Muscle of leg (tissue), 16 donors: ENCODE measurements at places on chromosomes 3 and 15. TPM values are rescaled to one million over a fixed set of nuclear protein-coding genes. Genes with fewer than 3 reads are reported as not detected.
A peak's percentile ranks its signal among the peaks of the same experiment; 100 is the strongest.

DNA sequence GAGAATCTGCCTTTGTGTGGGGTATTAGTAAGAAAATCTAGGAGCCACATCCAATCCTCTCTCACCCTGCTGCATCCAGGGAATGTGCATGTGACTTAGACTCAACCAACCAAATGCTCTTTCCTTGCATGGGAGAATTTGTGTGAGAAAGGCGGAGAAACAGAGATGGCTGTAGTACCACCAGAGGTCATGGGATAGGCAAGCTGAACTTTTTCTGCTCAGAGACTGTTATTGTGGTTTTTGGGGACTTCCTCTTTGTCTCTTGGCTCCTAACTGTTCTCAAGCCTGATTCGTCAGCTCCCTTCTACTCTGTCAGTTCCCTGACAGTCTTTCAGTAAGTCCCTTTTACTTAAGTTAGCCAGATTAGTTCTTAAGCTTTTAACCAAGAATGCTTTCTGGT lies 2.6 kb upstream of the ZSCAN2 start:
- H3K36me3 ChIP-seq, result no peaks in the 10 kb centered on the region
- peak; percentile 69 for DNase-seq
- H3K27me3 ChIP-seq, result no peaks in the 10 kb centered on the region

GRCh38 chr3:186038360-186038759 lies 70.5 kb downstream of the ETV5 start:
- peaks cover 2% of the 10 kb centered on the region for H3K4me1 ChIP-seq
- no peaks in the 10 kb centered on the region for H3K36me3 ChIP-seq
- no peak overlapping the region for H3K27ac ChIP-seq
- H3K4me3 ChIP-seq, result no peak overlapping the region

GRCh38 chr3:43399034-43399433 lies 112.7 kb downstream of the SNRK start:
- H3K4me3 ChIP-seq, result no peak overlapping the region
- H3K36me3 ChIP-seq, result no peaks in the 10 kb centered on the region
- no peaks in the 10 kb centered on the region for H3K27me3 ChIP-seq
- no peak for DNase-seq
- peaks cover 10% of the 10 kb centered on the region for H3K4me1 ChIP-seq

GRCh38 chr15:32991619-32992111 lies 202.8 kb downstream of the FMN1 start:
- no peak overlapping the region for H3K4me3 ChIP-seq
- no peaks in the 10 kb centered on the region for H3K4me1 ChIP-seq
- no peaks in the 10 kb centered on the region for H3K27me3 ChIP-seq
- peak; percentile 57 for DNase-seq

DNA sequence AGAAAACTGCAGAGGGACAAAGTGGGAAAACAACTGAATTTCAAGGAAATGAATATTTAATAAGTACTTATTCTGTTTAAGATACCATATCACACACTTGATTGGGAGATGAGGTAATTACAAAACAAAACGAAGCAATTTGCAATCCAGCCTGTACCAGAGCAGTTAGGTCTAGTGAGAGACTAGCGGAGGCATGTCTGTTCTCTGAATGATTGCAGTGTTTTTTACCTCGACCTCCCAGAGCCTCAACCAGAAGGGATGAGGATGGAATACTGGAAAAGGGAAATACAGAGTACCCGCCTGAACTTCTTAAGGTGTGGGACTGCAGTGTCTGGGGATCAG lies 59.5 kb downstream of the PIK3CB start:
- peaks cover 22% of the 10 kb centered on the region for H3K4me1 ChIP-seq
- H3K36me3 ChIP-seq, result no peaks in the 10 kb centered on the region
- H3K27me3 ChIP-seq, result no peaks in the 10 kb centered on the region
- DNase-seq, result no peak
- peak overlapping the region; percentile 89 for H3K27ac ChIP-seq
- no peak overlapping the region for H3K4me3 ChIP-seq

DNA sequence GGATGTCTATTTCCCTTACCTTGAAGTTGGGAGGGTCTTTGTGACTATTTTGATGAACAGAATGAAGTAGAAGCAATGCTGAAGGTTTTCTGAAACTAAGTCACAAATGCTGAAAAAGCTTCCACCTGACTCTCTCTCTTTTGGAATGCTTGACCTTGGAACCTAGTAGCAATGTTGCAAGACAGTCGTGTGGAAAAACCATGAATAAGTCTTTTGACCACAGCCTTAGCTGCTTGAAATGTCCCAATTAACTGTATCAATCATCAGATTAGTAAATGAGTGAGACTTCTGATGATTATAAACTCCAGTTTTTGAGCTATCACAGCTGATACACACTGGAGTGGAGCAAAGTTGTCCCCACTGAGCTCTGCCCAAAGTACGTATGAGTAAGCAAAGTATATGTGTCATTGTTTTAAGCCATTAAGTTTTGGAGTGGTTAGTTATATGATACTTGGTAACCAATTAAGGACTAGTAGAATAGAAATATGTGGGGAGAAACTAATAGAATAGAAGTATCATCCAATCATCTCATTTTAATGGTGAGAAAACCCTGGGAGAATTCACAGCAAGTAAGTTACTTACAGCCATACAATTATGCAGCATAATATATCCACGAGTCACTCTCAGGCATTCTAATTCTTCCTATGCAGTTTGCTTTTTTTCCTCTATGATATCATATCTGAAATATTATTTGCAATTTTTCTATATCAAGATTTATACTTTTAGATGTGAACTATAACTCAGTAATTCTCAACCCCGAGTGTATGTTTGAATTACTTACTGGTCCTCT lies 1010.6 kb downstream of the ROBO2 start:
- H3K27me3 ChIP-seq, result no peaks in the 10 kb centered on the region
- no peaks in the 10 kb centered on the region for H3K36me3 ChIP-seq
- no peak overlapping the region for H3K27ac ChIP-seq
- no peak overlapping the region for H3K4me3 ChIP-seq

- peak; percentile 76 for DNase-seq
- no peaks in the 10 kb centered on the region for H3K4me1 ChIP-seq
- H3K36me3 ChIP-seq, result no peaks in the 10 kb centered on the region
- H3K27me3 ChIP-seq, result no peaks in the 10 kb centered on the region
These were observed 92.9 kb downstream of the MCTP2 start for GRCh38 chr15:94324117-94324826.

DNA sequence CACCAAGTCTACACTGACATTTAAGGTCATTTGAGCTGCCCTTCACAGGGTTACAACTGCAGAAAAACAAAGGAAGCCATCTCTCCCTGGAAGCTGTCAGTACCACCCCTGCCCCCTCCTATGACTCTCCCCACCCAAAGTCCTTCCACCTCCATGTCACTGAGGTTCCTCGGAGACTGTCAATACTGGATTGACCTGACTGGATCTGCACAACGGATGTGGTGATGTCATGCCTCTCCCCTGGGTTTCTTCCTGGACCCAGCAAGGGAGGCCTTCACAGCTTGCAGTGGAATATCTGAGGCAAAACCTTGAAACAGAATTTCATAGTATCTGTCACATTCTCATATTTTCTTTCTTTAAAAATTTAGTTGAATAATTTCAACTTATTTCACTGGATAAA lies 153.5 kb downstream of the CLSTN2 start:
- peaks cover 1% of the 10 kb centered on the region for H3K27me3 ChIP-seq
- no peak overlapping the region for H3K4me3 ChIP-seq
- H3K36me3 ChIP-seq, result no peaks in the 10 kb centered on the region
- peaks cover 13% of the 10 kb centered on the region for H3K4me1 ChIP-seq

DNA sequence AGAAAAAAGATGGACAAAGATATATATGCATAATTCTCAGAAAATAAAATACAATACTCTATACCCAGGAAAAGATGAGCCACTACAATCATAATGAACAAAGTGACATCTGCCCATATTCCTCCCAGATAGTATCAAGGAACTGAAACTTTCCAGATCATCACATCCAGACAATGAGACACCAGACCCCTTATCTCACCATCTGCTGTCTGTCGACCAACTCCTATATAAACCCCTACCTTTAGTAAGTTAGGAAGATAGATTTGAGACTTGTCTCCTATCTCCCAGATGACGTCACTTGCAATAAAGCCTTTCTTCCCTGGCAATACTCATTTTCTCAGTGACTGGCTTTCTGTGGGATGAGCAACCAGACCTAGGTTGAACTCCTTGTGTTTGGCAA lies 1071.6 kb downstream of the PLOD2 start:
- no peak overlapping the region for H3K27ac ChIP-seq
- H3K4me1 ChIP-seq, result no peaks in the 10 kb centered on the region
- no peak overlapping the region for H3K4me3 ChIP-seq
- no peak for DNase-seq
- no peaks in the 10 kb centered on the region for H3K27me3 ChIP-seq

DNA sequence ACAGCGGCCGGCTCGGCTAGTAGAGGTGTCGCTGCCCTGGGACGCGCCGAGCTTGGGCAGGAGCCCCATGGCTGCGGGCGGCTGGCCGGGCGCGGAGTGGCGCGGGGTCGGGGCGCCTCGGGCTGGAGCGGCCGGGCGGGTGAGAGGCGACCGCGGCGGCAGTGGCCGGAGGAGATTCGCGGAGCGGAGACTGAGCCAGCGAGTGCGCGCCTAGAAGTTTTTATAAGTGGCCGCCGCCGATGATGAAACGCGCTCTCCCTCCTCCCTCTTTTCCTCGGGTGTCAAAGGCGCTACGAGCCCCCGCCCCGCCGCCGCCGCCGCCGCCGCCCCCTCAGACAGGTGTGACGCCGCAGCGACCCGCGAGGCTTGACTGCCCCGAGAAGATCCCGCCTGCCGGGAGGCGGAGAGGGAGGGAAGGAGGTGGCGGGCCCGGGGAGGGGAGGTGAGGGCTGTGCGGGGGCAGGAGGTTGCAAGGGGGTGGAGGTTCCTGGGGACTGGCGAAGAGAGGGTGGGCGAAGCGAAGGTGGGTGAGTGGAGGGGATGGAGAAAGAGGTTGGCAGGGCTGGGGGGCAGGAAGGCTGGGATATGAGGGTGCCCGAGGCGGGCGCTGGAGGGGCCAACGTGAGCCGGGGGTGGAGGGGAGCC lies at the start of gene SLCO2A1:
SLCO2A1 (minus strand) TSS at position 192 of the 645 bp plus-strand sequence; CDS start at position 69, 123 bp downstream.
- no peaks in the 10 kb centered on the region for H3K36me3 ChIP-seq
- DNase-seq, result peak; percentile 66
- peaks cover 37% of the 10 kb centered on the region for H3K27me3 ChIP-seq
- peaks cover 19% of the 10 kb centered on the region for H3K4me1 ChIP-seq

- peak; percentile 80 for DNase-seq
- H3K4me3 ChIP-seq, result peak overlapping the region; percentile 41
- no peaks in the 10 kb centered on the region for H3K27me3 ChIP-seq
- no peaks in the 10 kb centered on the region for H3K36me3 ChIP-seq
These were observed 111.0 kb upstream of the KLF13 start for GRCh38 chr15:31215490-31216214.

GRCh38 chr3:173397161-173398110 lies at the start of gene NLGN1:
TSS of gene NLGN1 (plus strand) at chr3:173397744.
- H3K4me3 ChIP-seq, result peak within 1 kb of the TSS; percentile 67
- DNase-seq, result peak; percentile 92
- H3K27ac ChIP-seq, result peak within 1 kb of the TSS; percentile 81
- peaks cover 20% of the 10 kb centered on the region for H3K27me3 ChIP-seq
- H3K36me3 ChIP-seq, result no peaks in the 10 kb centered on the region
- peaks cover 16% of the 10 kb centered on the region for H3K4me1 ChIP-seq

GRCh38 chr3:96734273-96735009 lies 80.0 kb upstream of the EPHA6 start:
- no peak overlapping the region for H3K4me3 ChIP-seq
- H3K36me3 ChIP-seq, result no peaks in the 10 kb centered on the region
- no peaks in the 10 kb centered on the region for H3K4me1 ChIP-seq
- H3K27ac ChIP-seq, result no peak overlapping the region
- no peaks in the 10 kb centered on the region for H3K27me3 ChIP-seq

The GOLGA6L4 gene
- 0.66 TPM for total RNA-seq
